NCI-H1048 (cell line): ENCODE measurements at places on chromosomes 5 and 9.

- no peak for DNase-seq
Observed at GRCh38 chr5:64971513-64971912, 202.8 kb downstream of the CWC27 start.

GRCh38 chr5:56402266-56403220 lies 169.4 kb upstream of the ANKRD55 start:
- DNase-seq = no peak

DNA sequence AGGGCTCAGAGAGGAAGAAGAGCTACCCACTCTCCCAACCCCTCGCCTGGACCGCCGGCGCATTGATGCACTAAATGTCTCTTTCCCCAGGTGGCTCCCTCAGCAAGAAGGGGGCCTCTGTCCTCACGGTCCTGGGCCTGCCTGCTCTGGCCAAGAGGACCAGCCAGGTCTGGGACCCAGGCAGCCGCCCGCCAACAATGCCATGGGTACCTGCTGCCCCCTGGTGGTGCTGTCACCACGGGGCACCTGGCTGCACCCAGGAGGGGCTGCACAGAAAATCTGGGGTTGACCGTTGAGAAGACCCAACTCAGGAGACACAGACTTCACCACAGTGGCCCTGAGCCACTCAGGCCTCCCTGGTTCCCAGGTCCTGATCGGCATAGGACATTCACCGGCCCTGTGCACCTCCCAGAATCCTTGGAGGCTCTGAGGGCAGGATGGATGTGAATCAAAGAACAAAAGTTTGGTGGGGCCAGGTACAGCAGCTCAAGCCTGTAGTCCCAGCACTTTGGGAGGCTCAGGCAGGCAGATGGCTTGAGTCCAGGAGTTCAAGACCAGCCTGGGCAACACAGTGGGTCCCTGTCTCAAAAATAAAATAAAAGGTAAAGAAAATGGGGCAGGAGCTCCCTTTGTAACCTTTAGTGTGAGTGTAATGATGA lies 2.4 kb upstream of the VAV2 start:
- peak; percentile 23 for DNase-seq

DNA sequence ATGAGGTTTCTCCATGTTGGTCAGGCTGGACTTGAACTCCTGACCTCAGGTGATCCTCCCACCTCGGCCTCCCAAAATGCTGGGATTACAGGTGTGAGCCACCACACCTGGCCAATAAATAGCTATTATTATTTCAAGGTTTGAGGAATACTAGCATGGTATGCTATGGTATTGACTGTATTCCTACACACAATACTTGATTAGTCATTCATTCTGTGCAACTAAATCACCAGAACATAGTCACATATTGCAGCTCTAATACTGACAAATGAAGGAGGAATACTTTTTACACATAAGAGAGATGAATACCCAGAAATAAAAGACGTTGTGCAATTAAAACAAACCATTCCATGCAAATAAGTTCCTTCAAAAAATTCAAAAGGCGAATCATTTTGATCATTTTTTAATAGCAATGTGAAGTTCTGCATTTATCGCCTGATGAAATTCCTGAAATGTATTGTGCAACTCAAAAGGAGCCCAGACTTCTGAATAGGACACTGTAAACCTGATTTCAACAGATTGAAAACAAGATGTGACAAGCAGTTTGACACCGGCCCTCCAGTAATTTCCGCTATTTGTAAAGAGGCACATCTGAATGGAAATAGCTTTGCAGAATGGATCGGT lies 687.4 kb upstream of the SEMA6A start:
- DNase-seq = no peak

DNA sequence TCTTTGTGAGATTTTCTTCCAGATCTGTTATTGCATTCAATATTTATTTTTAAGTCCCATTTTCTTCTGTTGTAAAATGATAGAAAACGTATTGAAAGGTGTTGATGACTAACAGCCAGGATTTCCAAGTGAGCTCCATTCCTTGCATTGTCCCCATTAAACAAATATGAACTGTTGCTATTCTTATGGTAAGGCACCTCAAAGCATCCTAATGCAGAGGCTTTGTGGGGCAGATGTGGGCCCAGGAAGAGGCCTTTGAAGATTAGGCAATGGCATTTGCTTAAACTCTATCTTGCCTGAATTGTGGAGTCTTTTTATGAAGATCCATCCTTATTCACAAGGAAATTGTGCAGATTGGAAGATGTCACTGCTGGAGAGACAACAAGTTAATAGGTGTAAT lies 38.9 kb downstream of the NTRK2 start:
- no peak for DNase-seq

DNA sequence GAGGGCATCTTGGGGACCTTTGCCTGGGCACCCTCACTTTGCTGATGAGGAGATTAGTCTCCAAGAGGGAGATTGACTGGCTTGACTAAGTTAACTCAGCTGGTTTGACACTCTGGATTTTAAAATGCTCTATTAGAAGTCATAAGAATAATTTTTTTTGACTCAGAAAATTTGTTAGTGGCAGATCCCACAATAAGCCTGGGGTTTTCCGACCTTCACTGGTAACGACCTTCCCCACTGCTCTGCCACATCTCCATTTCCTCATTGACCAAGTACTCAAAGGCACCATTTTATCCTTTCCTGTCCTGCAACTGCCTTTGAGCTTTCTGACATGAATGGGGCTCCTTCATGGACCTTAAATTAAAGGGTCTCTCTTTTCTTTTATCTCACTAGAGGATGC lies 67.0 kb downstream of the ARHGEF28 start:
- no peak for DNase-seq

GRCh38 chr9:20649381-20649780 lies 27.1 kb upstream of the MLLT3 start:
- no peak for DNase-seq

- no peak for DNase-seq
Observed at GRCh38 chr9:113341712-113342410, 1.8 kb upstream of the WDR31 start.

DNA sequence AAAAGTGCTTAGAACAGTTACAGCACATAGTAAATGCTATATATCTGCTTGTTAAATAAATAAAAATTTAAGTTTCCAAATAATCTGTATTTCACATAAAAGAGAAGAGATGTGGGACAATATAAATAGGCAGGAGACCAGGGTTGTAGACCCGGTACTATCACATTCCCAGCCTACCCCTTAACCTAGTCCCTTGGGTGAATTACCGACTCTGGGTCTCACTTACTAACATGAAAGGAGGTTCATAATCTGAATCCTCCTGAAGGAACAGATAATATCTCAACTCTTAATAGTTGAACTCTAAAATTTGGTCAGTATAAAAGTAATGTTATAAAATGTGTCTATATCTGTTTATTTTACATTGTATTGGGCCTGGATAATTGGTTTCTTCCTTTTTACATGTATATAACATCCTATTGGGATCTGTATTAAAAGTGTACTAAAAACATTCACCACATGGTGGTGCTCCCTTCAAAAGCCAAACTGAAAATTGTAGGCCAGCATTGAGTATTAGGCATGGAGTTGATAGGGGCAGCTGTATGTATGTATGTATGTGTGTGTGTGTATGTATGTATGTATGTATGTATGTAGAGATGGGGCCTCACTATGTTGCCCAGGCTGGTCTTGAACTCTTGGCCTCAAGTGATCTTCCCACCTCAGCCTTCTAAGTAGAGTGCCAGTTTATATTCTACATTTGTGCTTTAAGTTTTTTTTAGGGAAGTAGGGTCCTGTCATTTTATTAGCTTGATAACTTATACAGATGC lies 64.2 kb upstream of the ABL1 start:
- no peak for DNase-seq

GRCh38 chr5:177304392-177305119 lies 957 bp downstream of the PRELID1 start:
- DNase-seq = no peak

GRCh38 chr9:102975251-102975650 lies 19.9 kb upstream of the CYLC2 start:
- no peak for DNase-seq

DNA sequence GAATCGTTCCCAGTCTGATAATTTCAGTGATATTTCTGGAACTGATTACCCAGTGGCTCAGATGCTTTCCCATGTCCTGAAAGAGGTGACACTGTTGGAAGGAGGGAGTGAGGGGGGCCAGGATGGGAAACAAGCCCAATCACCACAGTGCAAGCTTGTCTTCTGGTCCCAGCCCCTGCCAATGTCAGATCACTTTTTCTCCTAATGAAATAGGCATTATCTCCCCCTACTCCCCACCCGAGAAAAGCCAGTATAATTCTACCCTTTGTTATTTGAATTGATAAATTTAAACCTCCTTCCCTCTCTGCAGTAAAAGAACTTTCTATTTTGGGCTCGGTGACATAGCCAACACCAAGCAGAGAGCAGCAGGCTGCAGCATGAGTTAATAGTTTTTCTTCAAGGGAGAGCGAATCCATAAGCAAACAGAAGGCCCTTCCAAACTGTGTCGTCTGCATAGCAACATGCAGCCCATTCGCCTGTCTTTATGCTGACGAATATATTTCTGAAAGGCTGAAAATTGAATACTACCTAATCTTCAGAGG lies 14.6 kb upstream of the PPP2CA start:
- no peak for DNase-seq

GRCh38 chr5:161378701-161379100 lies 167.8 kb downstream of the GABRB2 start:
- DNase-seq = no peak

- no peak for DNase-seq
Observed at GRCh38 chr5:174292348-174292747, 246.8 kb downstream of the NSG2 start.

DNA sequence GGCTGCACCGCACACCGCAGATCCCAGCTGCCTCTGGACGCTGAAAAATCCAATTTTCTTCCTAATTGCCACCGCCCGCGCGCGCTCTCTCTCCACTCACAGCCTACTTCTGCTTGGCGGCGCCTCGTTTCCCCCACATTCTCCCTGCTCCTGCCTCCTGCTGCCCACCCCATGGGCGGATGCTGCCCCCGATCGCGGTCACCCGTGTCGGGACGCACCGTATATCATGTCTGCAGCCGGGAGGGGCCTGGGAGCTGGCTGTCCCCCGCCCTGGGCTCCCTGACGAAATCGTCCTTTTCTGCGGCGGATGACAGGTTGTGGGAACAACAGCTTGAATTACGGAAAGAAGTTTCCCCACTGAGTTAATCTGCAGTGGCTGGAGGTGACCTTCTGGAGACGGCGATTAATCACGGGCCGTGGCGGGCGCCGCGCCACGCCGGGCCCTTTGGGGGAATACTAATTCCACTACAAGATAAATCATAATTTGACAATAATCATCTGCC lies 36.3 kb upstream of the PSD2 start:
- DNase-seq = no peak

DNA sequence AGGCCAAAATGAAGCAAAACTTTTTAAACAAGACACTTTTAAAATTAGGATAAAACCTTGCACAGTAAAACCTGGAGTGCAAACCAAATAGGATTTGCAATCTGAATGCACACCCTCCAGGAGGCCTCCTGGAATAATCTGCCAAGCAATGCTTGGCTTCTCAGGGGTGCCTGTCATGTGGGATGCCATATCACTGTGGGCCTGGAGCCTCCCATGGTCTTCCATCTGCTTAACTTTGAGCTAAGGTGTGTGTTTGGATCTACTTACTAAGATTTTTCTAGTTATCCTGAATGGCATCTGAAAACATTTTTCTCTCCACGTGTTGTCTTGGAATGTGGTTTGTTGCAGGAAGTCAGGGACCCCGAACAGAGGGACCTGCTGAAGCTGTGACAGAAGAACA lies 52.1 kb downstream of the RGS7BP start:
- no peak for DNase-seq

GRCh38 chr9:78582821-78583220 lies 285.9 kb downstream of the PSAT1 start:
- no peak for DNase-seq

DNA sequence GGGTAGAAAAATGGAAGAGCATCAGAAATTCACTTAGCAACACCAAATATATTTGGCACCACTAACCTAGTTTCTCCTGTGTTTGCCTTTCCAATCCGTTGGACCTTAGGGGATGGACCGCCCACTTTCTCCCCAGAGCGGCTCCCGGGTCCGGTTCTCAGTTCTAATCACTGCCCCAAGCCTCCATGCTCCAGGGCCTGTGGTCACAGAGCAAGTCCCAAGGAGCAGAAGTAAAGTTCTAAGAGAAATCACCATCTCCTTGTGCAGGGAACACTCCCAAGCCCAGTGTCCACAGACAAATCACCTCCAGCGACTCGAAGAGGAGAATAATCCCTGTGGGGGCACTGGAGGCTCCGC lies 728 bp upstream of the SLC1A1 start:
- no peak for DNase-seq

- no peak for DNase-seq
Observed at GRCh38 chr5:2904399-2904798, 152.9 kb upstream of the IRX2 start.

GRCh38 chr9:18238254-18238653 lies 235.7 kb upstream of the ADAMTSL1 start:
- no peak for DNase-seq

- no peak for DNase-seq
Observed at GRCh38 chr5:148471379-148471778, 87.6 kb downstream of the FBXO38 start.

GRCh38 chr5:61279725-61280124 lies 52.3 kb upstream of the ZSWIM6 start:
- no peak for DNase-seq

DNA sequence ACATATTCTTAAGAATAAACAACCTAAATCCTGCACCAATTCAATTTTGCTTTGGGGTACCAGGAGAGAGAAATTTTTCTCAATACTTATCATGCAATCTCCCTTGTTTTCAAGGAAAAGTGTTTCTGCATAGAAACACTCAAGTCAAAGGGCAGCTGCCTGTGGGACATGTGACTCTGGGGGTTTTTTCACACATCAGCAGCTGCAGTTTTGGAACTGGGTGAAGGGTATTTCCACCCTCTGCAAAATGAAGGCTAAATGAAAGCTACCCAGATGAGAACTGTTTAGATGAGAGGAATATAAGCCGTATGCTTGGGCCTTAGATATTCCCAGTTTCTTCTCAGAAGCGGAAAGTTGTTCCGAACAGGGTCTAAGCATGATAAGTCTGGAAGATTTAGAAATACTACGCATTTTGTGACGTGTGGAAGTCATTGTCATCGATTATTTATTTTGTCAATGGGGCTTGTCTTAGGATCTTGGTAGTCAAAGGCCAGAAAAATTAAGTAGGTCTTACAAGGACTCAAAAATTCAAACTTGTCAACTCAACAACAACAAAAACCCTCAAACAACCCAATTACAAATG lies 64.3 kb upstream of the BOD1 start:
- no peak for DNase-seq

DNA sequence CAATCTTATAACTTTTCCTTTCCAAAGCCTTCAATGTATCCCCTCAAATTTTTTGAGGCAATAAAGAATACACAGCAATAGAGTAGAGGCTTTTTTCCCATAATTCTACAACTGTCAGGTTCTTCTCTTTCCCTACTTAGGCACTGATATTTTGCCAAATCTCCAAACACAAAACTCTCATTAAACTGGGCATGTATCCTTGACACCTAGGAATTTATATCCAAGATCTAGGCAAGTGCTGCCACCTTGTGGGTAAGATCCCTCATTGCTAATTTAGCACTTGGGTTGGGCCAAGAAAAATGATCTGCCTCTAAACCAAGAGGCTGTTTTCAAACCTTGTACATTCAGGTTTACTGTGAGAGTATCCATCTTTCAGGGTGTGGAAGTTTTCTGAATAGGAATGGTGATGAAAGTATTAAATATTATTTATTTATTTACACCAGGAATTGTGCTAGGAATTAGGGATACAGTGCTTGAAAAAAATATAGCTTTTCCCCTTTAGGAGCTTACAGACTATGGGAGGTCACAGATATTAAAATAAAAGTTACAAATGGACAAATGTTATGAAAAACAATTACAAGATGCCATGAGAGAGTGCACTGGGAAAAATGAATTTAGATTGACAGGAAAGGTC lies 17.6 kb downstream of the TSTD2 start:
- DNase-seq = no peak

- DNase-seq = no peak
Observed at GRCh38 chr5:123659495-123659894, 147.5 kb downstream of the CSNK1G3 start.
